Natural killer cell (primary cell): ENCODE measurements at places on chromosomes 11 and 22. TPM values are rescaled to one million over a fixed set of nuclear protein-coding genes. Genes with fewer than 3 reads are reported as not detected.
A peak's percentile ranks its signal among the peaks of the same experiment; 100 is the strongest.

GRCh38 chr11:9663699-9664275 is at the start of gene SWAP70:
SWAP70 (plus strand) TSS chr11:9664077; CDS start chr11:9664180, 103 bp downstream.
- DNase-seq, result peak; percentile 85

- DNase-seq, result no peak
These were observed 34.2 kb downstream of the PICALM start for GRCh38 chr11:86034710-86035109.

DNA sequence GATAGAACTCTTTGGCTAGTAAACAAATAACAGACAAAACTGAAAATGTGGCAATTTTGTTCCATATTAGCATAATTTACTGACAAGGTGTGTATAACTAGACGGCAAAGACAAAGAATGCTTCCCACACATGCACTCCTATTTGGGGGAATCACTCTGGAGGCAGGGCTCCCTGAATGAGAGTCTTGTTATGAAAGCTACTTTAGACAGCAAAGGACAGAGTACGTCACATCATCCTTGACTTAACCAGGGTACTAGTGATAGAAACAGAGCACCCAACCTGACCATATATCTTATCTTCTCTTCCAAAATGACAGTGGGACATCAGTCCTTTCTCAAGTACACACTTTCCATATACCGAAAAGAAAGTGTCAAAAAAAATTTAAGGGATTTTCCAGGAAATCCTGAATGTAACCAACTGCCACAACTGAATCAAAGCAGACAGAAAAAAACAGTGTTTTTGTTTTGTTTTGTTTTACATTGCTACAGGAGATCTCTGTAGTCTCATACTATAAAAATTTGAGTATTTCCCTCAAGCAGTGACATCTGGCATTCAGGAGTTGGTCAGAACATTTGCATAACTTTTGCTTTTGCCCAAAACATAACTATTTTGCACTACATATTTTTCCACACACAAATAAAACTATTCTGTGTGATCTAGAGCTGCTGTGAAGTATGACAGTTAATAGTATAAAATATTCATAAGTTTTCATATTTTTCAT is 98.9 kb downstream of the ARHGAP20 start:
- no peak for DNase-seq

- no peak for DNase-seq
These were observed 5.4 kb upstream of the C11orf87 start for GRCh38 chr11:109416601-109417000.

- no peak for DNase-seq
These were observed 74.5 kb downstream of the MICAL3 start for GRCh38 chr22:17949642-17950473.

The FJX1 gene
- total RNA-seq, result not detected

The B3GAT3 gene
- 80.3 TPM for total RNA-seq

The CCDC88B gene
- 276 TPM for total RNA-seq
